ENCODE measurements at places on chromosomes 1 and 21.

- DNase-seq = no peak
Measured at GRCh38 chr1:145849356-145850160, 4.1 kb downstream of the NUDT17 start.

- DNase-seq = peak; percentile 39
Measured at GRCh38 chr1:25515033-25515432, 28.4 kb upstream of the LDLRAP1 start.

GRCh38 chr1:199396456-199396855 is 631.1 kb upstream of the NR5A2 start:
- DNase-seq = no peak

DNA sequence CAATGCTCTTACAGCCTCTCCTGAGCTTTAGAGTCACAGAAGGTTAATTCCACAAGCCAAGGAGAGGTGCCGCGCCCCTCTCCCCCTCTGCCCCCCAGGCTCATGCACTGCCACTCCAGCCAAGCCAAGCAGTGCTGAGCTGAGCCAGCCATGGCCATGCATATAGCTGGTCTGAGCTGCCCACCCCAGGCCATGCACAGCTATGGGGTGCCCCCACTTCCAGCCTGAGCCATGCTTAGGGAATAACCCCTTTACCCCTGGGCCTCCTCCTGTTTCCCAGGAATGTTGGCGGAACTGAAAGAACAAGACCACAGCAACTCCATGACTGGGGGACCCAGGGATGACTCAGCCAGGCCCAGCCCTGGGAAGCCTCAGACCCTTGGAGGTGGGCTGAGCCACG is 34.0 kb upstream of the MAGOH start:
- no peak for DNase-seq

GRCh38 chr1:77193951-77194350 is 25.3 kb downstream of the PIGK start:
- DNase-seq = no peak

DNA sequence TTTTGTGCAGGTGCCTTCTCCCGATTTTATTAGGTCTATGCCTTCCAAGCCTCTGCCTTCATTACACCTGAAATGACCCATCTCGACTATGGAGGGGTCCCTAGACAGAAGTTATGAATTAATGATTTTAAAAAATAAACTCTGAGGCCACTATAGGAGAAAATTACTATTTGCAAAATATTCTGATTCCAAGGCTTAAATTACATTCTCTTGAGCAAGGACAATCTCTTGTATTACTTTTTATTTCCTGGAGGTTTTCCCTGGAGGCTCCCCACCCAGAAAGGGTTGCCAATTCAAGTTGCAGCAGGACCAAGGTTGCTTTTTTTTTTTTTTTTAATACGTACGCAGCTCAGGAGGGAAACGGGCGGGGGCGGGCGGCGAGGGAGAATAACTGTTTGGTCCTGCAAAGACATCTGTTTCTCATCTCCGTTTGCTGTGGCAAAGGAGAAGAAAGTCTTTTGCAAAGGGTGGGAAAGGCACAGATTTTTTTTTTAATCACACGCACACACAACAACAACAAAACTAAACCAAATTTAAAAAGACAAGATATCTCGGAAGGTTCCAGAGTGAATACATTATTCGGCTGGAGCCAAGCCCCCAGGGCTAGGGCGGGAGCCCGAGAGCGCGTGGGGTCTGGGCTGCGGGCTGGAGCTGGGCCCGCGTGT is 618 bp upstream of the SERTAD4 start:
- DNase-seq = no peak

GRCh38 chr21:31151156-31152045 is 113.1 kb upstream of the KRTAP19-8 start:
- no peak for DNase-seq

DNA sequence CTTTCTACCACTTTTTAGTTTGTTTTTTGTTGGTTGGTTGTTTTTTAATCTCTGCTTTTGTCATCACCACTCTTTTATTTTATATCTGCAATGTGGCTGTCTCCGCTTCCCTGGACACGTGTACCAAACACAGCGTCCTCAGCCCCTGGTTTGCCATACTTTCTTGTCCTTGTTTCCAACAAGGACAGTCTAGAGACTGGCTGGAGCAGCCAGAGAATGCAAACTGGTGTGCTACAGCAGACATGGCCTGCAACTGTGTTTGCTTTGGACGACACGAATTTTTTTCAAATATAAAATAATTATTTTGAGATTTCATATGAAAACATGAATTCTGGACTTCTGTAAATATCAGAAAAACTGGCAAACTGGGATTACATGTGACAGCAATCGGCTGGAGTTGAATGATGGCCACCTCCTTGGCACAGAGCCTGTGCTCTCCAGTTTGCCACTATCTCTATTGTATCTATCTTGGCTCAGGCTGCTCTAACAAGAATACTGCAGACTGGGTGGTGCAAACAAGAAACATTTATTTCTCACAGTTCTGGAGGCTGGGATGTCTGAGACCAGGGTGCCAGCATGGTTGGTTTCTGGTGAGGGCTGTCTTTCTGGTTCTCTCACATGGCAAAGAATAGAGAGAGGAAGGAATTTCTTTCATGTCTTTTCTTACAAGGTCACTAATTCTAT is 34.6 kb upstream of the POU2F1 start:
- DNase-seq = no peak

- DNase-seq = no peak
Measured at GRCh38 chr1:24406788-24407187, 6.8 kb downstream of the STPG1 start.

GRCh38 chr1:152013664-152014237 is 20.1 kb upstream of the S100A10 start:
- DNase-seq = no peak

DNA sequence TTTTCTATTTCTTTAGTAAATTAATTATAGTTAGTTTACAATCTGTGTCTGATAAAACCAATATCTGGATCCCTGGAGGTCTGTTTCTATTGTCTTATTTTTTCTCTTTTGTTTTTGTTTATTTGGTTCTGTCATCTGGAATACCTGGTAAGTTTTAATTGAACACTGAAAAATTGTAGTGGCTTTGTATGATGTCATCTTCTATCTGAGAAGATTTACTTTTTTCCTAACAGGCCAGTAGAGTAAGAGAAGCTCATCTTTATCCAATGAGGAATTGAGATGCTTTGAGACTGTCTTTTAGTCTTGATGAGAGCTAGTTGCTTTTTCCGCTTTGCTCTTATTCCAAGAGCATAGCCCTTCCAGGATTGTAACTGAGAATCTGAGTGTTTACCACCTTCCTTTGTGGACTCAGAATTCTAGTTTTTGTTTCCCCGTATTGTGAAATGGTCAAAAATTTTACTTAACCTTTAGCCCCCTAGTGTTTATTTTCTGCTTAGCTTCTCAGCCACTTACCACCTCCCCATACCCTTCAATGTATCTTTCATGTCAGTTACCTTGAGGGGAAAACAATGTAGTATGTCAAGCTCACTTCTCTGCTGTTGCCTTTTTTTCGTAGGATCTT is 25.0 kb downstream of the PTGFRN start:
- no peak for DNase-seq

GRCh38 chr1:116997066-116997465 is 4.5 kb upstream of the CD101 start:
- no peak for DNase-seq

DNA sequence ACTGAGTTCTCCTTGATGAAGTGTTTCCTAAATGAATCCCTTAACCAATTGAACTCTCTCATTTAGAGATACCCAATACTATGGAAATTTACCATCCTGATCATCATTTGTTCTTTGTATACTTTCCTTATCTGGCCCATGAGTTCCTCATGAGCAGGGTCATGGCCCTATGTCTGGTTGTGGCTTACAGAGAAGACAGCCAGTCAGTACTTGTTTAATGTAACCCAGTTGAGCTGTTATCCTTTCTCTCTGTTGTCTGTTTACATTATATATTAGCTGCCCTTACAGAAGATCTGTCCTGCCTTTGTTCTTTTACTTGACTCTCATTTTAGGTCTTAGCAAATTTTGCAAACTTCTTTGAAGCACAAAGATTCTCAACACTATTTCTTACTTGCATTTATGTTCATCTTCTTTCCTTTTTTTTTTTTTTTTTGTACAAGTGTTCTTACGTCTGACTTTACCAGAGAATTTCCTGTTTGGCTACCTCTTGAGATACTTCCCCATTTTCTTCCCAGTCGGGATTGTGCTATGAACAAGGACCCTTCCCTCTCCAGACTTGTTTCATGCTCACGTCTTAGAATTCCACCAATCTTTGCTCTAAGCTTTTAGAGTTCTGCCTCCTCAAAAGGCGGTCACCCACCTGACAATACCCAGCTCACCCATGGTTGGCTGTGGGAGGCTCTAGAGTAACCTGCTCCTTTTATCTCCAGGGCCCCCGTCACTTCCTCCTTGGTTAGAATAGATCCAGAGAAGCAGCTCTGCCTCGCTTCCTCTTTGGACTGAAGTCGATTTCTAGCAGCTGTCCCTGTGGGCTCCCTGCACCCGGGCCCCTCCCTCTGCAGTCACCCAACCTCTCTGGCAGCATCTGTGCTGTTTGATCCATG is 53.6 kb upstream of the RUNX1 start:
- peak; percentile 62 for DNase-seq
